ENCODE measurements at places on chromosomes 5 and 9. TPM values are rescaled to one million over a fixed set of nuclear protein-coding genes. Genes with fewer than 3 reads are reported as not detected.

GABRA6 gene
- total RNA-seq: not detected

DNA sequence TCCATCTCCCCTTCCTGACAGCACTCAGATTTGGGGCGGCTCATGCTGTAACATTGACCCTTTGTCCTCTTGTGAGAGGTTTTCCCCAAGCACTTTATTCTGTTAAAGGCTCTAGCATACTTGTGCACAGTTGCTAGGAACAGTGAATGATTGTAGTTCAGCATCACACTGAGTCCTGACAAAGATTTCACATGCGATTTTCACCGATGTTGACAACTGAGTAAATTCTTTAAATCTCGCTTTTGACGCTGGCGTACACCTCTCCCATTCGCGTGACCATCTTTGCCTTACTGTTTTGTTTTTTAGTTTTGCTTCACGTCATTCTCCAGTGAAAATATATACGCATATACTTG, 780 bp downstream of the CDC37L1 start:
- peaks cover 39% of the 10 kb centered on the region for H3K4me1 ChIP-seq
- no peak for DNase-seq
- H3K27me3 ChIP-seq: no peaks in the 10 kb centered on the region
- H3K27ac ChIP-seq: peak overlapping the region; percentile 95

- no peak overlapping the region for H3K4me3 ChIP-seq
- no peaks in the 10 kb centered on the region for H3K4me1 ChIP-seq
- no peaks in the 10 kb centered on the region for H3K36me3 ChIP-seq
- no peaks in the 10 kb centered on the region for H3K27me3 ChIP-seq
- no peak overlapping the region for H3K27ac ChIP-seq
Observed at GRCh38 chr9:38096238-38096805, 27.3 kb upstream of the SHB start.

DNA sequence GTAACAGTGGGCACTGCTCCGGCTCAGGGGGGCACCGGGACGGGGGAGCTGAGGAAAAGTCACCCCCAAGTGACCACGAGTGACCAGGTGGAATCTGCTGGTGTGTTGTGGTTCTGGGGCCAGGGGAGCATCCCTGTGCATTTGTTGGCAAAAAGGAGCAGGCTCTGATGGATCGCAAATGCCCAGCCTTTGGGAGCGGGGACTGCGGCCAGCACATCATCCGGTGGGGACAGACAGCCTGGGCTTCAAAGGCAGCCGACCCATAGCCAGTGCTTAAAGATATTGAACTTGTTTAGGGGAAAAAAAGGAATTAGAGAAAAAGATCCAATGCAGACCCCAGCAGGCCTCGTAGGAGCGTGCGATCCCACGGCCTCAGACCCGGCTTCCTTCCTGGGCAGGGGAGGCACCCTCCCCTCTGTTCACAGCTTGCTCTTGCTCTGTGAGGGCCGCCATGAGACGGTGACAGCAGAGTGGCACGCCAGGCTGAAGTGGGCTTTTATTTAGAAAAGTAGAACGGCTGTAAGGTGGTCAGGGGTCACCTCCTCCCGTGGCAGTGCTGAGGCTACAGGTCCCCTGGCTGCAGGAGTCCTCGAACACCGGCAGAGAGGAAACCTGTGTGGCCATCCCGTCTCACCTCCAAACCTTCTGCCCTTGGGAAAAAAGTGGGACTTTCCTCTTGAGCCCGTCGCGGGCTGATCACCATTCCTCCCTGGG, 41.2 kb downstream of the COL5A1 start:
- H3K36me3 ChIP-seq: no peaks in the 10 kb centered on the region
- H3K27me3 ChIP-seq: no peaks in the 10 kb centered on the region
- H3K4me3 ChIP-seq: no peak overlapping the region
- H3K4me1 ChIP-seq: peaks cover 32% of the 10 kb centered on the region
- H3K27ac ChIP-seq: no peak overlapping the region
- no peak for DNase-seq

NTNG2 gene
- 2.4 TPM for total RNA-seq

DNA sequence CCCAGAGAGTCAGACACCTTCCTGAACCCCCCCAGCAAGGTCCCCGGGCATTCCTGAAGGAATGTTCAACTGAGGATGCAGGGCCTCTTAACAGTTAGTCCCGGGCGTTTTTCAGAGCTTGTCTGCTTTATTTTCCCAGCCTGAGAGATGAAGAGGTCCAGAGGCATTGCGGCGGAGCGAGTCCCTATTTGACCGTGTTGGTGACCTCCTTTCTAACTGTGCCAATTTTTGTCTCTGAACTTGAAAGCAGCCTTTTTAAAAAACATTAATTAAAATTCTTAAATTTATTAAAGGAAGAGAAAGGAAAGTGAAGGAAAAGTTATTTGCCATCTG, 433 bp upstream of the PTAR1 start:
- no peaks in the 10 kb centered on the region for H3K36me3 ChIP-seq
- peak overlapping the region; percentile 79 for H3K4me3 ChIP-seq
- DNase-seq: no peak
- H3K27me3 ChIP-seq: no peaks in the 10 kb centered on the region
- peak overlapping the region; percentile 97 for H3K27ac ChIP-seq
- H3K4me1 ChIP-seq: peaks cover 25% of the 10 kb centered on the region

SLC4A9 gene
- total RNA-seq: not detected

GSN gene
- total RNA-seq: 713 TPM

- H3K27me3 ChIP-seq: no peaks in the 10 kb centered on the region
- H3K27ac ChIP-seq: peak overlapping the region; percentile 100
- H3K36me3 ChIP-seq: no peaks in the 10 kb centered on the region
- peaks cover 37% of the 10 kb centered on the region for H3K4me1 ChIP-seq
Observed at GRCh38 chr5:138752341-138752950, 779 bp upstream of the CTNNA1 start.

DNA sequence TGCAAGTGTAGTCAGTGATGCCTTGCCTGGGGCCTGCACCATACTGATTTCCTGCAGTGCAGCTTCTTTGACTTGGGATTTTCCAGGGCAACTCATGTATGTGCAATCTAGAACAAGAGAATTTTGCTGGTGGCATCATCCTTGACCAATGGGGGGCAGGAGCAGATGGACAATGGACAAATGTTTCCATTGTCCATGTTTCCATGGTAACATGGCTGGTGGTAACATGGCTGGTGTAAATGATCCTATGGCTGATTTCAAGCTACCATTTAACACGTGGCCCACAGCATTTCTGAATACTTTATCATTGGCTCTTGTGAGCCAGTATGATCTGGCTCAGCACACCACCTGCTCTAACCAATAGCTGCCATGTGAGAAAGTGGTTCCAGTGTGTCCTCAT, 130.1 kb upstream of the OSMR start:
- H3K4me3 ChIP-seq: no peak overlapping the region
- DNase-seq: no peak
- H3K27me3 ChIP-seq: no peaks in the 10 kb centered on the region
- peaks cover 5% of the 10 kb centered on the region for H3K4me1 ChIP-seq

LRRTM2 gene
- not detected for total RNA-seq

SPINK4 gene
- total RNA-seq: not detected

GRCh38 chr9:18980189-18980588, 52.8 kb downstream of the SAXO1 start:
- H3K27me3 ChIP-seq: no peaks in the 10 kb centered on the region
- H3K36me3 ChIP-seq: no peaks in the 10 kb centered on the region
- H3K4me1 ChIP-seq: peaks cover 33% of the 10 kb centered on the region
- H3K27ac ChIP-seq: no peak overlapping the region
- no peak overlapping the region for H3K4me3 ChIP-seq
- no peak for DNase-seq
